ENCODE measurements at places on chromosomes 7 and 10. TPM values are rescaled to one million over a fixed set of nuclear protein-coding genes. Genes with fewer than 3 reads are reported as not detected.
A peak's percentile ranks its signal among the peaks of the same experiment; 100 is the strongest.

DNA sequence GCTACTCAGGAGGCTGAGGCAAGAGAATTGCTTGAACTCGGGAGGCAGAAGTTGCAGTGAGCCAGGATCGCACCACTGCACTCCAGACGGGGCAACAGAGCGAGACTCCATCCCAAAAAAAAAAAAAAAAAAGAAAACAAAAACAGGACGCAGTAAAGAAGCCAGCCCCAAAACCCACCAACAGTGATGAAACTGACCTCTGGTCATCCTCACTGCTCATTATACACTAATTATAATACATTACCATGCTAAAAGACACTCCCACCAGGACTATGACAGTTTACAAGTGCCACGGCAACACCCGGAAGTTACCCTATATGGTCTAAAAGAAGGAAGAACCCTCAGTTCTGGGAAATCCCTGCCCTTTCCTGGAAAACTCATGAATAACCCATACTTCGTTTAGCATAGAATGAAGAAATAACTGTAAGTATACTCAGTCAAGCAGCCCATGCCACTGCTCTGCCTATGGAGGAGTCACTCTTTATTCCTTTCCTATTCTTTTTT is 40.0 kb upstream of the EIF4H start:
- H3K4me1 ChIP-seq: no peaks in the 10 kb centered on the region
- no peak overlapping the region for H3K27ac ChIP-seq
- H3K36me3 ChIP-seq: no peaks in the 10 kb centered on the region

- H3K36me3 ChIP-seq: no peaks in the 10 kb centered on the region
- no peak for DNase-seq
- no peaks in the 10 kb centered on the region for H3K27me3 ChIP-seq
- no peak overlapping the region for H3K27ac ChIP-seq
- peaks cover 2% of the 10 kb centered on the region for H3K4me1 ChIP-seq
These were observed 106.4 kb downstream of the GSAP start for GRCh38 chr7:77309714-77310220.

- H3K36me3 ChIP-seq: no peaks in the 10 kb centered on the region
- no peak for DNase-seq
- H3K4me3 ChIP-seq: no peak overlapping the region
- no peaks in the 10 kb centered on the region for H3K27me3 ChIP-seq
These were observed 1212.4 kb upstream of the PHF14 start for GRCh38 chr7:9761224-9761623.

DNA sequence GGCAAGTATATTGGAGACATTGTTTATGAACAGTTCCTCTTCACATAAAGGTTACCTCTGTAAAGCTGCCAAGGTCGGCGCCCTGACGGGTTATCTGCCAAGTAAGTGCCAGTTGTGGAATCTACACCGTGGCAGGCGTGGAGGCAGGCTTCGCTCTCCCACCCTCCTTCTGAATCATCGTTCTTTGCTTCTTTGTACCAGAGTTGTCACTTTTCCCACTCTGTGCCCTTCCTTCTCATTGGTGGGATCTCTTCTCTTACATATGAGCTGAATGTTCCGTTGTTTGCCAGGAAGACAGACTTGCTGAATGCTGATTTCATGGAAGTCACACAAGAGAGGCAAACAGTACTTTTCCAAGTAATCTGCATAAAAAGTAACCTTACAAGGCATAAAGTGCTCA is 40.6 kb upstream of the PTPRZ1 start:
- H3K4me3 ChIP-seq: no peak overlapping the region
- H3K27ac ChIP-seq: no peak overlapping the region
- no peaks in the 10 kb centered on the region for H3K27me3 ChIP-seq
- peak; percentile 4 for DNase-seq
- H3K4me1 ChIP-seq: no peaks in the 10 kb centered on the region

DNA sequence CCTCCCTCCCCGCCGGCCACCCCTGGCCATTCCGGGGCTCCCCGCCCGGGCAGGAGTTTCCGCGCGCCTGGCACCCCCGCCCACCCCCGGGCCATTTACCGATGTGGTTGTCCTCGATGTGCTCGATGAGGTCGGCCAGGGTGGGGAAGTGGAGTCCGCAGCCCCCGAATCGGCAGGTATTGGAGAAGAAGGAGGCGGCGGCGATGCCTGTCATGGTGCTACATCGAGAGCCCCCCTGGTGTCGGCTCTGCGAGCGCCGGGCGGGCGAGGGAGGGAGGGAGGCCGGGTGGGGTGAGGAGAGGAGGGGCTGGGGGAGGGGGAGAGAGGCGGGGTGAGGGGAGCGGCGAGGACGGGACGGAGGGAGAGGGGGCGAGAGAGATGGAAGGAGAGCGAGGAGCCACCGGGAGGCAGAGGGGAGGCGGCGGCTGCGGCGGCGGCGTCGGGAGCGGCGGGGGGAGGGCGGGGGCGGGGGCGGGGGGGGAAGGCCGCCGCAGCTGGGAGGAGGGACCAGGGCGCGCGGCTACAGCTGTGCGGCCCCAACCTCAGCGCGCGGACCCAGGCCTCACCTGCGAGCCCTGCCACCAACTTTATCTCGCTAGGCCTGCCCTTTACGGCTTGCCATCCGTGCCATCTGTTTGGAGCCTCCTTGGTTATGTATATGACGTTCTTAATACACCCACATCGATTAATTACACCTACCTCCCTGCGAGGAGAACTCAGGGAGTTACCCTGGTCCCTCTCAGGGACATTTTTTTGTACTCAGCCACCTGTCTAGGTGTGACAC is at the start of gene JAZF1:
Gene JAZF1 (minus strand): TSS at position 432 of the 784 bp plus-strand sequence.
- DNase-seq: no peak
- no peak within 1 kb of the TSS for H3K27ac ChIP-seq
- peak within 1 kb of the TSS; percentile 60 for H3K4me3 ChIP-seq
- H3K4me1 ChIP-seq: peaks cover 12% of the 10 kb centered on the region
- H3K36me3 ChIP-seq: no peaks in the 10 kb centered on the region
- no peaks in the 10 kb centered on the region for H3K27me3 ChIP-seq

- H3K27me3 ChIP-seq: no peaks in the 10 kb centered on the region
- no peak overlapping the region for H3K4me3 ChIP-seq
- no peak overlapping the region for H3K27ac ChIP-seq
- no peaks in the 10 kb centered on the region for H3K4me1 ChIP-seq
- DNase-seq: no peak
These were observed 20.6 kb downstream of the WIPF3 start for GRCh38 chr7:29826904-29827303.

Gene RNF32
- 2.7 TPM for total RNA-seq

Measured in astrocyte (in vitro differentiated cells and primary cell).